ENCODE measurements at places on chromosomes 6 and 20.

DNA sequence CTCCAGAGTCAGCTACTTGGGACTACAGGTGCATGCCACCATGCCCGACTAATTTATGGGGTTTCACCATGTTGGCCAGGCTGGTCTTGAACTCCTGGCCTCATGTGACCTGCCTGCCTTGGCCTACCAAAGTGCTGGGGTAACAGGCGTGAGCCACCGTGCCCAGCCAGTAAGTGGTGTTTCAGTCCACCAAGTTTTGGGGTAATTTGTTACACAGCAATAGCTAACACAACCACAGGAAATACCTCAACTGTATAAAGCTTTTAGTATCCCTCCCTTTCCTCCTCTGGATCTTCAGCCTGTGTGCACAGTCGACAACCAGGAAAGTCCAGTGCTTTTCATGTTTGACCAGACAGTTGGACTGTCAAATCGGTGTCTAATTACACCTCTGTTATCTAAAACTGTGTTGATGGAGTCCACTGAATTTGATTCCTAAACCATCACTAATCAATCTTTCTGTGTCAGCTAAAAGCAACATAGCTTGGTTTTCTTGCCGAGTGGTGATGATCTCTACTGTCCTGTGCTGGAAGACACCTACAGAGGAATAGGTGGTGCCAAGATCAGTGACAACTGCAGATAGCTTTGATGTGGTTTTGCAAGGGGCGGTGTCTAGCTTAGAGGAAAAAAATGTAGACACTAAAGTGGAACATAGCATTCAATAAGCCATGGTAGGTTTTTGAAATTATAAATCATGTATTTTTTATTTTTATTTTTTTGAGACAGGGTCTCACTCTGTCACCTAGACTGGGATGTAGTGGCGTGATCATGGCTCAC lies 22.2 kb upstream of the ZBTB2 start:
- no peak for DNase-seq

GRCh38 chr20:59392736-59393135 lies 92.3 kb downstream of the EDN3 start:
- DNase-seq: peak; percentile 70

GRCh38 chr20:37504404-37505096 lies 16.5 kb upstream of the NNAT start:
- DNase-seq: peak; percentile 49

DNA sequence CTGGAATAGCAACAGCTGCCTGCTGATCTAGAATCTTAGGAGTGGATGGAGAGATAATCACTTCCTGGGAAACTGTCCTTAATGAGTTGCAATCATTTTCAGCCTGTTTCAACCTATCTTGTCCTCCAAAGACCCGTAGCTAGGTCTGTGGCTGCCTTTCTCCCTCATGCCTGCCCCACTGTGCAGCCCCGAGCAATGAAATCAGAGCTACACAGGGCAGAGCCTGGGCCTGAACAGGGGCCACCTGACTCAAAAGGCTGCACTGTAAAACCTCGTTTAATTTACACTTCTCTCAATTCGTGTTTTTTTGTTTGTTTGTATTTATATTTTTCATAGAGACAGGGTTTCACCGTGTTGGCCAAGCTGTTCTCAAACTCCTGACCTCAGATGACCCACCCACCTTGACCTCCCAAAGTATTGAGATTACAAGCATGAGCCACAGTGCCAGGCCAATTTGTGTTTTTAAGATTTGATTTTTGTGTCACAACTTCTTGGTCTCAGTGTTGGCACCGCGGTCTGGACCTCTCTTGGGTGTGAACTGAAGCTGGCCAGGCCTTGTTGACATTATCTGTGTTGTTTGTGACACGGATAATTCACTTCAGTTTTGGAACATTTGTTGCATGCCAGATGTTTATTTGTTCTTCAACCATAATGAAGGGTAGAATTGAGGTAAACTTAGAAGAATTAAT lies 21.5 kb downstream of the GGTLC1 start:
- no peak for DNase-seq

GRCh38 chr20:44618318-44618731 lies 33.2 kb downstream of the ADA start:
- DNase-seq: no peak

- peak; percentile 43 for DNase-seq
These were observed 8.3 kb upstream of the AVP start for GRCh38 chr20:3092611-3093379.

GRCh38 chr6:3986241-3986640 lies 92.7 kb downstream of the FAM217A start:
- no peak for DNase-seq

- DNase-seq: no peak
These were observed at the start of gene TRAPPC3L for GRCh38 chr6:116545651-116546050. Gene TRAPPC3L, minus strand, starts transcription at chr6:116545684. Its CDS starts 170 bp downstream, at chr6:116545514.

DNA sequence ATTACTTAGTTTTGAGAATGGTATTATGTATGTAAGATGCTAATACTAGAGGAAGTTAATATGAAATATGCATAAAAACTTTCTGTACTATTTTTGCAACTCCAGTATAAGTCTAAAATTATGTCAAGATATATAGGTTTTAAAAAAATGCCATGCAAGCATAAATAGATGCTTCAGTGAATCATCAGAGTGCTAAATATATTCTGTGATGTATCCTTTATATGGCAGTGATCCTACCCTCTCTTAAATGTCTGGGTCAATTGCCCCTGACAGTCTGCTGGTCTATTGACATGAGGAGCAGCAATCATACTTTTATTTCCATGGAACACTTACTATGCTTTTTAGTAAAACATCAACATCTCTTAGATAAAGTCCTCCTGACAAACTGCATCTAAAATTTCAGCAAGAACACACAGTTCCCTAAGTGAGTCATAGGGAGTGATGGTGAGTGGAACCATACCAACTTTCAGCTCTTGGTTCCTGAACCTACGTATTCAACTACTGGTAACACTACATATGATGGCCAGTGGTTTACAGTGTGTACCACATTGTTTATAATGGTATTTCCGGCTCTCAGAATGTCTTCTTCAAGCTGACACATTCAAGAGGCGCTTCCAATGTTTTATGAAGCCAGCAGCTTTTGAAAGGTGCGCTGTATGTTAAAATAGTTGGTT lies 928.7 kb upstream of the GJE1 start:
- DNase-seq: no peak

- peak; percentile 70 for DNase-seq
These were observed 115.4 kb downstream of the OPRM1 start for GRCh38 chr6:154154389-154154967.

GRCh38 chr6:149977221-149977620 lies 13.5 kb downstream of the ULBP1 start:
- no peak for DNase-seq

GRCh38 chr20:41501376-41501775 lies 116.8 kb downstream of the CHD6 start:
- DNase-seq: no peak

DNA sequence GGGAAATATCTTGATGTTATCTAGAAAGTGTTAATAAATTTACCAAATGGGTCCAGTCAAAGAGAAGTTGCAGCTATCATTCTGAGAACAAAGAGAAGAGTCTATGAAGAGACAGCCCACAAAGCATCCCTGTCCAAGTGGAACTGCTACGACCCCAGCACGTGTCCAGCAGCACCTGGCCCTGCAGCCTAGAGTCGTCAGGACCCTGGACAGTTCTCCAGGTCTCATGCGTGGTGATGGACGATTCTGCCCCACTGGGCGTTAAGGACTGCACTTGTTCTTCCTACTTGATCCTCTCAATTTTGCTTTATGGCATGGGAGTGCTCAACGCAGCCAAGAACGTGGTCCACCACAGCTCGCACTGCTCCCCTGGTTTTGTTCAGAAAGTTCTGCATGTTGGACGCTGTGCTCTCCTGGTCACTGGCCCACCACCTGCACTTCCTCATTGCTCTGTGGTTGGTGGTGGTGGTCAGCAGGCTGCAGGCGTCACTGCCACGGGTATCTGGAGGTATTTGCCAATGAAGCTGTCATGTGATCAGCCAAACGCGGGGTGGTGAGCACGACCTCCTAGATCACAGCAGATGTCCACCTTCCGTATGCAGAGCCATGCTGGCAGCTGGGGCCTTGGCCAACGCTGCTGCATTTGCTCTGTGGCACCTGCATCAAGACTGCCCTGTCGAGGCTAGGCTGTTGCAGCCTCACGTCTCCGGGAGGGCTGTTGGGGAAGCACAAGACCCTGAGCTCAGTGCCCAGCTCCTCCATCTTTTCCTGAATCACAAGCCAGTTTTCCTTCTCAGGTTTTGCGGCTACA lies 356.4 kb downstream of the CDH4 start:
- DNase-seq: no peak

GRCh38 chr6:9409126-9409525 lies 973.8 kb upstream of the SLC35B3 start:
- DNase-seq: peak; percentile 54

DNA sequence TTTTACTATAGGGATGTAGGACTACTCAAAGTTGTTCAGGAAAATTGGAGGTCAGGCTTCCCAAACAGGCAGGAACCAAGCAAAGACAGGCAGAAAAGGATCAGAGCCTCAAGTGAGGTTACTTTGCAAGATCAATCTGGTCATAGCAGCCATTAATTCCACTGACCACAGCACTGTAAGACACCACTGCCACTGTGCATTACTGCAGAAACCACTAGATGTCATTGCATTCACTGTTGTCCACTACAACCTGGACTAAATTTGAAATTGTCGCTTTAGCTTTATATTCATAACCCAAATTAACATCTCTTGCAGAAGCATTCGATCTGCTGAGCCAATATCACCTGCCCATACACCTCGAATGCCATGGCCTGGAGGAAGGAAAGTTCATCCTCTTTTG lies 126.9 kb upstream of the UFL1 start:
- peak; percentile 65 for DNase-seq

- DNase-seq: peak; percentile 70
These were observed 117.9 kb downstream of the JARID2 start for GRCh38 chr6:15363523-15364400.

GRCh38 chr6:8934318-8934717 lies 499.0 kb upstream of the SLC35B3 start:
- DNase-seq: no peak

GRCh38 chr6:75052491-75052890 lies 153.4 kb downstream of the COL12A1 start:
- DNase-seq: no peak

DNA sequence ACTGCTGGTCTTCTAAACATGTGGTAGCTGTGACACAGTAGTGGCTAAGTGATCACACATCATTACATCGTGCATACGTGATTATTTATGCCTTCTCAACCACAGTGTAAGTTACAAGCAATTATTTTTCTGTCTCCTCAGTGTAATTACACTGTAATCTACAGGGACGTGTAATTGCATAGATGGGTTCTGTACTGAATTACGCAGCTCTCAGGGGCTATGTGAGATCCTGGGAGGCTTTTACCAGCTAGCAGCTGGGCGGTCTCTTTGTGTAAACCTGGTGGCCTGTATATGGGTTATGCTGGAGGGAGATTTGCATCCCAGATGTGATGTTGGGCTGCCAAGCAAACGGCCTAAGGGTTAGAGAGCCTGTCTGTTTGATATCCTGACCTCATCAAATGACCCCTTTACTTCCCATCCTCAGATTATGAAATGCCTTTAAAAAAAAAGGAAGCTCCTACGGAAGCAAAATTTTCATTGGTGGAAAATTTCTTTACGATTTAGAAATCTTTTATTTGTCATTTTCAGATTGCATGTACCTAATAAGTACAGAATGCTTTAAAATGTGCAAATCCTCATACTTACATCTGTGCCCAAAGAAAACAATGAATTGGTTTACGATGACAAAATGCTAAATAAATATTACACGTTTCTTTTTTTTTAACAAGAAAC lies 402.8 kb upstream of the JAG1 start:
- peak; percentile 98 for DNase-seq

DNA sequence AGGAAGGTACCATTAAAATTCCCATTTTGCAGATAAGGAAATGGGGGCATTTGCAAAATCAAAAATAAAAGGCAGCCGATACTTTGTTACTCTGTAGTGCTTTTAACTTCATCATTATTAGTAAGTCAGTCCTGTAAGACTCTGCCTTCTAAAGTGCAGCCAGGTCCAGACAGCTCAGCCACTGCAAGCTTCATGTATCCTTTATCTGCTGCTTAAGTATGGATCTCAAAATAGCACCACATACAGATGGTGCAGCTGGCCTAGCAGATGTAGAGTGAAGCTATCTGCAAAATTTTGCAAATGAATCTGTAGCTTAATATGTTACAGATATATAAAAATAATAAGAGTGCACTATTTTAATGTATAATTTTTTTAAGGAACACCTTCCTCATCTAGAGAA lies 53.4 kb downstream of the NUS1 start:
- no peak for DNase-seq

DNA sequence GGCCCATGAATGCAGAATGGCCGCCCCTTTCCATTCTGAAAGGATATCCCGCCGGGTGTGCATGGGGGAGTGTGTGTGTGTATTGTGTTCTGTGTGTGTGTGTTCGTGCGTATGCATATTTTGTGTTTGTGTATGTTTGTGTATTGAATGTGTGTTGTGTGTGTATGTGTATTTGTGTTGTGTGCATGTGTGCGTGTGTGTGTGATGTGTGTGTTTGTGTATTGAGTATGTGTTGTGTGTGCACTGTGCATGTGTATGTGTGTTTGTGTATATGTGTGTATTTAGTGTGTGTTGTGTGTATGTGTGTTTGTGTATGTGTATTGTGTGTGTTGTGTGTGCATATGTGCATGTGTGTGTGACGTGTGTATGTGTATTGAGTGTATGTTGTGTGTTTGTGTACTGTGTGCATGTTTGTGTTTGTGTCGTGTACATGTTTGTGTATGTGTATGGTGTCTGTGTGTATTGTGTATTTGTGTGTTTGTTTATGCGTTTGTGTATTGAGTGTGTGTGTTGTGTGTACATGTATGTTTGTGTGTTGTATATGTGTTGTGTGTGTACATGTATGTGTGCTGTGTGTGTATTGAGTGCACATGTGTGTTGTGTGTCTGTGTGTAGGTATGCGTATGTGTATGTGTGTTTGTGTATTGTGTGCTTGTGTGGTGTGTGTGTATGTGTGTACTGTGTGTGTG lies 226.3 kb downstream of the TAF4 start:
- no peak for DNase-seq

DNA sequence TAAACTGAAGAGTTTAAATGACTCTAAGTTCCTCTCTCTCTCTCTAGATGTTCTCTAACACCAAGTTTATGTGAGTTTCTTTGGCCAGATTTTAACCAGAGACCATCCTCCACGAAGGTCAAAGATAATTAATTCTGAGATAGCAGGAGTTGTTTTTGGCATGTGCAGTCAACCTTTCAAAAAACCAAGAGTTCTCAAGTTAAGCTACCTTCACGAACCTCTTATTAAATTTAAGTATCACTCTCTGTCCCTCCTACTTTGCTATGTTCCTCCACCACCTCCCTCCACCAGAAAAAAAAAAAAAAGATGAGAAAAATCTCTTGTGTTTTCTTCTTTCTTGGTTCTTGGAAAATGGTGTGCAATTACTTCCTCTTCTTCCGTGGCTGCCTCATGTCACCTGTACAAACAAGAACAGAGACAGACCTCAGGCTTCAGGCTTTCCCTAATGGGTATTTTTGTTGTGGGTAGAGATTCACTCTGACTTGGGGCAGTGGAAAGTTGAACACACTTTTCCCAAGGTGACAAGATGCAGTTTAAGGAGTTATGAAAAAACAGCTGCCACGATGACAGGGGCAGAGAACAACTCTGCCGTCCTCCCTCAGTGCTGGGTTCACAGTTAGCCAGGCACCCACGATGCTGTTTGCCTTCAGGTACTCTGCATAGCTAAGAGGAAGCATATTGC lies 64.3 kb downstream of the ADTRP start:
- no peak for DNase-seq

GRCh38 chr6:136628996-136629395 lies 78.8 kb upstream of the MAP7 start:
- DNase-seq: no peak

Measured in NCI-H69 (cell line).